GM12865 (cell line): ENCODE measurements at places on chromosomes 5 and 9.

DNA sequence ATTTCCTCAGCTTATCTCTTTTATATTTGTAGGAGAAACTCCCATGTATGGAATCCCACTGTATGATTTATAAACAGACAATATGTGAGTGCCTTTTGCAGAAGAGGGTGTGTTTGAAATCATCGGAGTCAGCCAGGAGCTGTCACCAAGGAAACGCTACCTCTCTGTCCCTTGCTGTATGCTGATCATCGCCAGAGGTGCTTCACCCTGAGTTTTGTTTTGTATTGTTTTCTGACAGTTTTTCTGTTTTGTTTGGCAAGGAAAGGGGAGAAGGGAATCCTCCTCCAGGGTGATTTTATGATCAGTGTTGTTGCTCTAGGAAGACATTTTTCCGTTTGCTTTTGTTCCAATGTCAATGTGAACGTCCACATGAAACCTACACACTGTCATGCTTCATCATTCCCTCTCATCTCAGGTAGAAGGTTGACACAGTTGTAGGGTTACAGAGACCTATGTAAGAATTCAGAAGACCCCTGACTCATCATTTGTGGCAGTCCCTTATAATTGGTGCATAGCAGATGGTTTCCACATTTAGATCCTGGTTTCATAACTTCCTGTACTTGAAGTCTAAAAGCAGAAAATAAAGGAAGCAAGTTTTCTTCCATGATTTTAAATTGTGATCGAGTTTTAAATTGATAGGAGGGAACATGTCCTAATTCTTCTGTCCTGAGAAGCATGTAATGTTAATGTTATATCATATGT is 18.0 kb upstream of the CTSL start:
- no peak for DNase-seq

DNA sequence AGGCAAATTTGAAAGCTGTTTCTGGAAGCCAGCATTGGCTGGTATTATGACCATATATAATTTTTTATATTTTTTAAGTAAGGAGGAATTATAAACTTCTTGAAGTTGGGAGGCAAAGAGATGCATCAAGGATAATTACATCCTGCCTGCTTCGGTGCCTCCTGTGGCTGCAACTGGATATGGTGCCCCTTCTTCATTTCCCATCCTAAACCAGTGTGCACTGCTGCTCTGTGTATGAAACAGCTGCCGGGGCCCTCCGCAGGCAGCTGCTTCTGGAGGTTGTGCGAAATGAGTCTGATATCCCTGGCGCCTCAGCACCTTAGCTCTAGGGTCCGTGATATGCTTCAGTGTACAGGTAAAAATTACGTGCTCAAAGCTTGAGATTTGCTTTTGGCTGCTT is 304.2 kb downstream of the ENC1 start:
- DNase-seq = no peak

DNA sequence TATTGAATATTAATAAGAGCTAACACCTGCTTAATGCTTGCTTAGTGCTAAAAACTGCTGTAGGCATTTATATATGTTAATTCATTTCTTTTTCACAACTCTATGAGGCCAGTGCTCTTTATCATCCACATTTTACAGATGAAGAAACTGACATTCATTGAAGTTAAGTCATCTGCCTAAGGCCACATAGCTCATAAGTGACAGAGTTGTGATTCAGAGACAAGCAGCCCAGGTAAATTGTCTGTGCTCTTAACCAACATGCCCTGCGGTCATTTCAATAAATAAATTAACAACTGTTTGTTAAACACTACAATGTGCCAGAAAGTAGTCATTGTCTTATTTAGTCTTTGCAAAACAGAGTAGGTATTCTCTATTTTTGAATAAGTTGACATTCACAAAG is 1354.4 kb upstream of the C9orf72 start:
- DNase-seq = no peak

DNA sequence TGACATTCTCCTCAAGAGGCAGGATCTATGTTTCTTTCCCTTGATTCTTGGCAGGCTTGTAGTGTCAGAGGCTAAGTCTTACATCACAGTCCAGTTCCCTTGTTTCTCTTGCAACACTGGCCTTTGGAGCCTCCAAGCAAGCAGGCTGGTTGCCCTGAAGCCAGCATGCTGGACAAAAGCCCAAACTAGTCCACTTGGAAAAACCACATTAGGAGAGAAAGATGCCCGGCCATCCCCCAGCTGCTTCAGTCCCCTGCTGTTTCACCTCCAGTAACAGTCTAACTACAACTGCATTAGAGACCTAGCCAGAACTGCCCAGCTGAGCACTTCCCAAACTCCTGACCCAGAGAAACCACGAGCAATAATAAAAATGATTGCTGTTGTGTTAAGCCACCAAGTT is 87.6 kb downstream of the ADAMTS6 start:
- DNase-seq = no peak

DNA sequence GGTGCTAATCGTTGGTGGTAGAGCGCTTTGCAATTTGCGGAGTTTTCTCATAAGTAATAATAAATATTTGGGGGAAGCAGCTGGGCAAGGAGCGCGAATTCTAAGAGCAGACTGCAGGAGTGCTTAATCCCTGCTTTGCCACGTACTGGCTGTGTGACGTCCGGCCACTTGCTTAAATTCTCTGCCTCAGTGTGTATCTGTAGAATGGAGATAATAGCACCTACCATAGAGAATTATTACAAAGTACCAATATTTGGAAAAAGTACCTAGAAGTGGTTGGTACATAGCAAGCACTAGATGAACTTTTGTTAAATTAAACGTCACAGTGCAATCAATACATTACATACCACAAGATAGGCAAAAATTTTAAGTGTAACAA is 598 bp upstream of the TMED7 start:
- DNase-seq = no peak

GRCh38 chr9:16001856-16002255 is 449.0 kb downstream of the CCDC171 start:
- no peak for DNase-seq

- DNase-seq = no peak
These were observed 96.9 kb upstream of the FCN2 start for GRCh38 chr9:134783699-134784039.

- no peak for DNase-seq
These were observed 583 bp upstream of the TJP2 start for GRCh38 chr9:69173497-69173890.

DNA sequence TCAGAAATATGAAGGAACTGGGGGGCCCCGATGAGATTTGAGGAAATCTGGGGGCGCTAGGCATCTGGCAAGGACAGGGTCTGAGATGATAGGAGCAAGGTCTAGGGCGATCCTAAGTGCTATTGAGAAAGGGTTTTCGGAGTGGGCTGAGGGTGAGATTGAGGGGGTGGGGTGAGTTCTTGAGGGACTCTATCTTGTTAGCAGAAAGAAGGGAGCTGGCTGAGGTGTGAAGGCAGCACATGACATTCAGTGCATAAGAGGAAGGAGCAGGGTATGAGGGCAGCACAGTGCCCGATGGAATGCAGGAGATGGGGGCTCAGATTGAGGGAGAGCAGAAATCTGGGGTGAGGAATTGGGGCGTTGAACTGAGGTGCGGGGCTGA is 640 bp downstream of the TRIM32 start:
- DNase-seq = no peak

- peak; percentile 71 for DNase-seq
These were observed 326.5 kb downstream of the ZSWIM6 start for GRCh38 chr5:61658592-61659008.

DNA sequence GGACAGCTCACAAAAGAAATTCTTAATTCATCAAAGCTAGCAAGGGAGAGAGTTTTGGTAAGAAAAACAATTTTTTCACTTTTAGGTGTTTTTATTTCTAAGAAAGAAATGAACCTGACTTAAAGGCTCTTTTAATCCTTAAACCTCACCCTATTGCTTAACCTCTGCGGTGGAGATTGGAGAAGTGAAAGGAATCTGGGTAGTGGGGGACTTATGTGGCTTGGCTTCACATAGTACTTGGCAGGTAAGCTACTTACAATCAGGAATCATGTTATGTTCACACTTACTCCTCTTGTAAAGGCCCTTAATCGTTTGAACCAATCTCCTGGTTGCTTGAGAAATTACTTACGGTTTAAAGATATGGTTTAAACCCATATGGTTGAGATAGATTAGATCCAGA is 104.8 kb downstream of the ISOC1 start:
- no peak for DNase-seq

- DNase-seq = no peak
These were observed 217.0 kb upstream of the TARS1 start for GRCh38 chr5:33223563-33224284.

- no peak for DNase-seq
These were observed 9.8 kb downstream of the INPP5E start for GRCh38 chr9:136429683-136430491.

DNA sequence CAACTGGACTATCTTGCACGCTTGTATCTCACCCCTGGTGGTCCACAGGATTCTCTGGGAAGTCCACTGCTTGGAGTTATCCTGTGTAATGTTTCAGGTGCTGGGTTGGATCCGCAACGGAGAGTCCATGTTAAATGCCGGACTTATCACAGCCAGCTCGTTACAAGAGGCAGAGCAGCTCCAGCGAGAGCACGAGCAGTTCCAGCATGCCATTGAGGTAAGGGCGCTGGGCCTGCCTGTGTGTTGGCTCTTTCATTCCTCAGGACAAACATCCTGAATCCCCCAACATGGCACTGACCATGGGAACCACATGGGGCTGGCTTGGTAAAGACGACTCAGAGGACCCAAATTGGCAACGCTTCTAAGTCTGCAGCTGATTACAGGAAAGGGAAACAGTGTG is 214.8 kb upstream of the OTULINL start:
- DNase-seq = no peak

- DNase-seq = no peak
These were observed 6.9 kb downstream of the NEURL1B start for GRCh38 chr5:172648013-172648381.

GRCh38 chr9:136787690-136788400 is 3.3 kb upstream of the TMEM141 start:
- DNase-seq = peak; percentile 80

DNA sequence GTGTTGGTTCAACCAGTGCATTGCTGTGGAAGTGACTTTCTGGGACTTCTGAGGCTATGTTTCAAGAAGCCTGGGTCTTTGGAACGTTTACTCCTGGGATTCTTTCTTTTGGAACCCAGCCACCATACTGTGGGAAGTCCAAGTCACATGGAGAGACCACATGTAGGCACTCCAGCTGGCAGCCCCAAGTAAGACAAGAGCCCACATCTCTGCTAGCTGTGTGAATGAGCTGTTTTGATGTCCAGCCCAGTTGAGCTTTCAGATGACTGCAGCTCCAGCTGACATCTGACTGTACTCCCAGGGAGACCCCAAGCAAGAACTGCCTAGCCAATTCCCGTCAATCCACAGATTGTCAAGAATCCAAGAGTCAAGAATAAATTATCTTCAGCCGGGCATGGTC is 60.1 kb upstream of the SPATA31D4 start:
- no peak for DNase-seq

- DNase-seq = peak; percentile 57
These were observed 51.0 kb downstream of the FKTN start for GRCh38 chr9:105608721-105609598.

GRCh38 chr5:127950707-127951391 is 132.7 kb upstream of the SLC12A2 start:
- DNase-seq = no peak

DNA sequence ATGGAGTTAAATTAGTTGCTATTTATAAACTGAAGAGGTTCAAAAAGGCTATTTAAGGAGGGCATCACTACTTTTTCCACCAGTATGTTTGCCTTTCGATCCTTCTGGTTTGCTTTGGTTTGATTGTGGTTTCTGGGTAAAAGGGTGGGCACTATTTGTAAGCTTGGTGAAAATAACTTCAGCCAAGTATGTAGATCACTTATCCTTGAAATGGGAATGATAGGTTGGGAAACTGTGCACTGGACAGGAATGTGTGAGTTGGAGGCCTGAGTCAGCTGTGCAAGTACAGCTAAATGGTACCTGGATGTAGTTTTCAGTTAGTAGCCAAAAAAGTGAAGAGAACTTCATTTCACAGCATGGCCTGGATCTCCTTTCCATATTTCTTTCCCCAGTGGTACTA is 466.2 kb downstream of the ENC1 start:
- no peak for DNase-seq

- no peak for DNase-seq
These were observed 4.7 kb downstream of the NOL6 start for GRCh38 chr9:33468797-33469621.

GRCh38 chr5:169566202-169566601 is 17.4 kb upstream of the SPDL1 start:
- DNase-seq = no peak

DNA sequence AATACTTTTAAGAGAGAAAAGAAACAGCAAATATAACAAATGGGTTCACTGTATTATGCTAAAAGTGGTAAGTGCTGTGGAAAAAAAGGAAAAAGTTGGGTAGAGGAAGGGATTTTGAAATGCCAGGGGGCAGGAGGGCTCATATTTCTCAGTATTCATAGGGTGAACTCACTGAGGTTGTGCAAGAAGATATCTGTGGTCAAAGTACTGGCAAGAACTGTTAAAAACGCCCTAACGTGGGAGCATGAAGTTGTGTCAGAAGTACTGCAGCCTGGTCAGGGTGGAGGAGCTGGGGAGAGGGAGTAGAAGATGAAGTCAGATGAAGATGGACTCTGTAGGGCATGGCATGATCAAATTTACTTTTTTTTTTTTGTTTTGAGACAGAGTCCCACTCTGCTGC is 31.2 kb upstream of the SLC28A3 start:
- no peak for DNase-seq

GRCh38 chr9:73162987-73163768 is 11.5 kb downstream of the ANXA1 start:
- DNase-seq = peak; percentile 22

DNA sequence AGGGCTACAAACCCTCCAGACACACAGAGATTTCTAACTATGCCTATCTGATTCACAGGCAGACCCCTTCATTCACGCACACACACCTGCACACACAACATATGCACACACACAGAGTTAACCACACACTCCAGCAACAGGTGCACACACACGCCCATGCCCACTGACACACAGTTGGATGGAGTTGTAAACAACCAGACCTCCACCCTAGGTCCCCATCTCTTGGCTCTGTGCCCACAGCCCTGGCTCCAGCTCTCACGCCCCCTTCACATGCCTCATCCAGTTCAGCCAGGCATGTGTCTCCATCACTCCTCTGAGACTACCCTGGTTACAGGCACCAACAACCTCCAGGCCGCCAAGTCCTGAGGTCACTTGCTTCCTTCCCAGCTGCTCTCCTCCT is 61.1 kb downstream of the PSD2 start:
- no peak for DNase-seq
